T1000 (cell line): ENCODE measurements at places on chromosomes 5 and 9.

DNA sequence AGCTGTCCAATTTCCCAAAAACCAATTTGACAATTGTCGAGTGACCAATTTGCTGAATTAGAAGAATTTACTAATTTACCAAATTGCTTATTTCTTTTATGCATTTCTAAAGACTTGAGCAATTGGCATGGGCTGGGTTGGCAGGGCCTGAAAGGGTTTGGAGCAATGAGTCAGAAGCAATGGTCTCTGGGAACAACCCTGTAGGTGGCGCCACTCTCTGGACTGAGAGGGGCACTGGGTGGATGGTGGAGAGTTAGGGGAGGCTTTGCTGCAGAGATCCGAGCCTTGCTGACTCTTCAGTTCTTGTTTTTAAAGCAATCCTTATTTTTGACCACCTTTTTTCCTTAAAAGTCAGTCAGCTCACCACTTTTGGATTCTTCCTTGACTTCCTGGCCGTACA is 71.5 kb upstream of the RPS23 start:
- peak; percentile 1 for DNase-seq

- no peak for DNase-seq
Measured at GRCh38 chr5:95142145-95142544, 142.7 kb downstream of the MCTP1 start.

DNA sequence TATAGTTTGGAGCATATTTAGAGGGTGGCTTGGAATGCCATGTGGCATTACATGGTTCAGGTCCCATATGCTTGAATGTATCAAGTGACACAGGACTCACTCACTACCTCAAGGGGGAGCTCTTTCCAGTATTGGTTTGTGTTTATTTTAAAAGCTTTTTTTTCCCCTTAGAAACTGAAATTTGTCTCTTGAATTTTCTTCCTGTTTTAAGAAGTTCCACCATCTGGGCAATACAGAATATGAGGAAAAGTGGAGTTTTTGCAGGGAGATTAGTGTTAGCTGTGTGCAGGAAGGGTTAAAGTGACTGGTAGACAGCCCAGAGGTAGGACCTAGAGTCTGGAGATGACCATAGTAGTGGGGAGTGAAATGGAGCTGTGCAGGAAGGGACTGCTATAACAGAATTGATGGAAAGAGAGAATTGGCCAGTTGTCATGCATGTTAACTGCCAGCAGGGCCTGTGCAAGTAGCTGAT is 36.6 kb downstream of the CTNNA1 start:
- no peak for DNase-seq

DNA sequence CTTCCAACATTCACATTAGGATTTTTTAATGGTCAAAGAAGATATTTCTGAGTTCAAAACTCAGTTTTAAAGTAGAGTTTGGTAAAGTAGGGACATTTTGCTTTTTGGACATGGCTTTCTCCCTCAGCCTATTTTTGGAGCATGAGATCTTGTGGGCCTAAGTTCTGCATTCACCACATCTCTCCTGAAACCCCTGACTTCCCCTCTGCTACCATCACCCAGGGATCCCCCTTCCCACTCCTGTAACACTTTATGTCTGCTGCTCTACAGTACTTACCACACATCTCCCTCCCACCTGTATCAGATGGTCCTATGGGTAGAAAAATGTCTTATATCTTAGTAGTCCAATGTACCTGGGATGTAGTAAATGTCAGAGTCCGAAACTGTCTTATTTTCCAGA is 48.2 kb upstream of the JAK2 start:
- no peak for DNase-seq

DNA sequence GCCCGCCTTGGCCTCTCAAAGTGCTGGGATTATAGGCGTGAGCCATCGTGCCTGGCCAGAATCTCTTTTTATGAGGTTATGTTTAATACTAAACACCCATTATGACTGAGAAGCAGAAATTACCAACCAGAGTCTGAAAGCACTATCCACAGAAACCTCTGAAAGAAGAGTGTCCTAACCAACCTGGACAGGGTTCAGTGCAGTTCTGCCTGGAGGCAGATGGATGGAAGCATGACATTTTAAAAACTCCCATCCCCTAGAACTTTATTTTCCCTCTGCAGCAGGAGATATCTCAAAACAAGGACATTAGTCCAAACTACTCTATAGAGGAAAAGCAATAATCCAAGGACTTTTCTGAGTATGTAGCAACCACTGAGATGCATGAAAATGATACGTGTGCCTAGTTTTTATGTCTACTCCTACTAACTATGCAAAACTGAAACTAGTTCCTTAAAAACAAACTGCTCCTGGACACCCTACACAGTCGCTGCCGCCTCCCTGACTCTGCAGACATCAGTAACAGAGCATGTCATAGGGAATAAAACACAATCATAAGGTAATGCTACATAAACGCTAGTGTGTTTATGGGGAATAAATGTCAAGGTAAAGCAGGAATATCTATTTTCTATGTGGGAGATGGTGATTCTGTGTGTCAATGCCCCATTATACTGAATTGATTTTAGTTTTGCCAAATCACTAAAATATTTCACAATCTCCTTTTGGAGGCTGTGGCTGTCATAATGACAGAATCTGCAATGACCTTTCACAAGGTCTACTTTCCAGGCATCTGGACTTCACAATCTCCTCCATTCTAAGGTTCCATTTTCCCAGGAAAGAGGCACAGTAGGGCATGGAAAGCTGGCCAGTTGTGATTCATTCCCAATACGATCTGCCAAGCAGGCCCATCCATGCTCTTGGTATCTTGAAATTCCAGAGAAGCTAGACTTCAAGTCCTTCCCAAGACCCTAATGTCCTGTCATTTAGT is 122.8 kb downstream of the SIL1 start:
- DNase-seq, result no peak
